ENCODE measurements at places on chromosomes 3 and 15.

DNA sequence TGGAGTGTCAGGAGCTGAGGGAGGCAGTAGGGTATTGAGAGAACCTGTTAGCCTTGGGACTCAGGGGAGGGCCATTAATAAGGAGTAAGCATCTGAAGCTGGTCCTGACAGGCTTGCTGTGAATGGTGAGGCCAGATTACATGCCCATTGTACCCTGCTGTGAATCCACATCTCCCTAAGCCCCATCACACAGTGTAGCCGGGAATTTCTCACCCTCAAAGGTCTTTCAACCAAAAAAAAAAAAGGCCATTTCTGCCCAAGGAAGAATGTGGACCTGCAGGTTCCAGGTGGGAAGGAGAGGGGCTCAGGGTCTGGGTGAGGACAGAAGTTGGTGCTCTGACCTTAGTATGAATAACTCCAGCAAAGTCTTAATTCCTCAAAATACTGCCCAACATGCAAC is 37.2 kb downstream of the MAGEF1 start:
- H3K4me3 ChIP-seq = no peak overlapping the region
- no peaks in the 10 kb centered on the region for H3K36me3 ChIP-seq
- H3K27me3 ChIP-seq = no peaks in the 10 kb centered on the region

DNA sequence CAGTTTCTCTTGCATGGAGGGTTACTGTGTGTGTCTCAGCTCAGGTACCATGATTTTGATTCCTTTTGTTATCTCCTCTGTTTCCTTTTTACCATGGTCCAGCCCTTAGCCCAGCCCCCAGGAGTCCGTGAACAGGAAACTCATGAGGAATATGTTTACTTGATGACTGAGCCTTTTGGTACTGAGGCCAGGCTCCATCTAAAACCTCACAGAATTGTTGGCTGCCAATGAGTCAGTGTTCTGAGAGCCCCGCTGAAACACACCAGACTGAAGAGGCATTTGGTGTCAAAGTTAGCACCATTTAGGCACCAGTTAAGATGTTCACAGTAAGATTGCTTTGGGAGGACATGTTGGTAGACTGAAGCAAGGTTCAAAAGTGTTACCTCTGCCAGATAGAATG is 80.9 kb downstream of the DGKG start:
- no peak overlapping the region for H3K4me3 ChIP-seq
- H3K27me3 ChIP-seq = no peaks in the 10 kb centered on the region
- H3K36me3 ChIP-seq = no peaks in the 10 kb centered on the region
- ATAC-seq = peak; percentile 36
- H3K27ac ChIP-seq = peak overlapping the region; percentile 67

GRCh38 chr3:58386626-58387365 is 46.8 kb downstream of the PDHB start:
- H3K27me3 ChIP-seq = no peaks in the 10 kb centered on the region
- H3K27ac ChIP-seq = peak overlapping the region; percentile 70
- peaks cover 15% of the 10 kb centered on the region for H3K36me3 ChIP-seq
- peak; percentile 65 for ATAC-seq
- no peak overlapping the region for H3K4me3 ChIP-seq
- H3K4me1 ChIP-seq = peaks cover 11% of the 10 kb centered on the region

- peaks cover 15% of the 10 kb centered on the region for H3K27me3 ChIP-seq
- no peak overlapping the region for H3K27ac ChIP-seq
- no peaks in the 10 kb centered on the region for H3K4me1 ChIP-seq
- H3K36me3 ChIP-seq = no peaks in the 10 kb centered on the region
Observed at GRCh38 chr3:196012481-196012880, 69.4 kb downstream of the TFRC start.

DNA sequence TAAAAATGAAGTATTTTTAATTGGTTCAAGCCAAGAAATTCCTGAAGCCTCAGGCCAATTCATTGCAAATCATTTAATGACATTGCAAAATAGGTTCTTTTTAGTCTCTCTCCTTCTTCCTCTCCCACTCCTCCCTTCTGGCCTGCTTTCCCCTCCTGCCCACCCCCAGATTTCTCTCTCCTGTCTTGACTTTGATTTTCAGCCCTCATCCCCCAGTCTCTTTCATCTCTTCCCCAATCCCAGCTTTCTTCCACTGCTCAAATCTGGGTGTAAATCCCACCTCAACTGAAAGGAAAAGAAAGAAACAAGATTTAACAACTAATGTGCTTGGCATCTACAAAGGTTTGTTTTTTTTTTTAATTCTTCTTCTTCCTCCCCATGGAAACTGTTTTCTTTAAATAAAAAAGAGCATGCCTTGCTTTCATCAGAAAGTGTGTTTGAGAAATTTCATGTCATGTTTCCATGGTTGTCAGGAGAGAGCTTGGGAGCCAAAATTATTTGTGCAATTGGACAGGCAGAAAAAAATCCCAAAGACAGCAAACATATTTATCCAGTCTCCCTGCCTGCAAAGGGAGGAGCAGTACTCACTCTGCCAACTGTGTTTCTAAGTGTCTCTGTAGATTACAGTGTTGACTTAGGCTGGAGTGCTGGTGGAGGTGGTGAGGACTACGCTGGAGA is 50.4 kb downstream of the BOC start:
- no peak overlapping the region for H3K4me3 ChIP-seq
- peaks cover 16% of the 10 kb centered on the region for H3K36me3 ChIP-seq
- H3K27me3 ChIP-seq = no peaks in the 10 kb centered on the region
- ATAC-seq = peak; percentile 65
- H3K27ac ChIP-seq = peak overlapping the region; percentile 72

DNA sequence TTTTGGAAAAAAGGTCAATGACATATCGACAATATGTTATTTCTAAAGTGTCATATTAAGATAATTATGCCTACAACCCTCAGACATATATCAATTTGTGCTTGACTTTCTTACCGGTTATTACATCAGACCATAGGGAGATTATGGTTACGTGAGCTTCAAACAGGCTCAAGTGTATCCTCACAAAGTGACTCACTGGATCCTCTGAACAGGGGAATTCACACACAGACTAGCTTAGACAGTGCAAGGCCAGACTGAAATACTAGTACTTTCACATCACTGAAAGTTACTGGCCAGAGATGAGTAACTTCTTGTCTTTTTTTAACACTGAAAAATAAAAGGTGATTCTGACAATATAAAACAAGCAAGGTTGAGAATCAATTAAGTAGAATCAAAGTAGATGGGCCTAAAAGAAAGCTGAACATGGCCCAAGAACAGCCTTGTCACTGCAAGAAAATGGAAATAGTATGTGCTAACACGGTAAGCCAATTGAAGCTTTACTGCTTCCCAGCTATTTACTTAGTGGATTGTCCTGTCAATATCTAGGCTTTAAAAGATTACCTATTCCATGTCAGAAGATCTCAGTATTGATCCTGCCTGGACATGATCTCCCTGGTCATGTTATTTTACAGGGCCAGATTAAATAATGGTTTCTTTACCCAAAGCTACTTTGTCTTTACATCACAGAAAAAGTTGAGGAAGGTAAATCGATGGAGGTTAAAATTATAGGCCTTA is 848.6 kb downstream of the ROBO1 start:
- H3K4me3 ChIP-seq = no peak overlapping the region
- peaks cover 3% of the 10 kb centered on the region for H3K4me1 ChIP-seq
- no peak overlapping the region for H3K27ac ChIP-seq
- H3K27me3 ChIP-seq = no peaks in the 10 kb centered on the region
- ATAC-seq = no peak

GRCh38 chr3:184440151-184440550 is 60.3 kb downstream of the CHRD start:
- H3K4me3 ChIP-seq = no peak overlapping the region
- no peaks in the 10 kb centered on the region for H3K36me3 ChIP-seq
- H3K4me1 ChIP-seq = no peaks in the 10 kb centered on the region
- no peak overlapping the region for H3K27ac ChIP-seq

DNA sequence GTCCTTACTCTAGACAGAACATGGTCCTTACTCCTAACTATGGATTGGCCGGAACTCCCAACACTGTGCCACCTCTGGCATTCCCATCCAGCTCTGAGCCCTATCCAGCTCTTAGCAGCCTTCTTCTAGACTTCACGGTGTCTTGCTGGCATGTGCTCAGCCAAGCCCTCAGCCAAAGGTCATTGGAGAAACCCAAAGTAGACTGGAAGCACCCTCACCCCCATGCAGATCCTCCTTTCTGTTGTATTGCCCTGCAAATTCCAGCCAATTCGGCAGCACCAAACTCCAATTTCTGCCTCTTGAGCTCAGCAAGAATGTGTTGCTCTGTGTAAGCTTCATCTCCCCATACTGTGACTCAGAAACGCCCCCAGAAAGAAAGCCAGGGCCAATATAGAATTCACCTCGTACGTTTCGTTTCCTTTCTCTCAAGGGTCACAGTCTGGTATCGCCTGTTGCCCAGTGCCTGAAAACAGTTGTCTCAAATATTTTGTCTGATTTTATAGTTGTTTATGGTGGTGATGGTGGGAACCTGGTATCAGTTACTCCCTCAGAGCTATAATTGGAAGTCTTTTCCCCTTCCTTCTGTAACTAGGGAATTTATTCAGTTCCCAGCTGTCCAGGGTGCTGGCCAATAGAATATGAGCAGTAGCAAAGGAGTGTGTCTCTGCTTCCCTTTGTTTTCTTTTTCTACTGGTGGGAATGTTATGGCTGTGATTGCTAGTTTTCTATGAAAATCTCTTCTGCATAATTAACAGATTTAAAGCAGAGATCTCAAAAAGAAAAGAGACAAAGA is 28.4 kb upstream of the EPHB3 start:
- H3K27me3 ChIP-seq = peaks cover 89% of the 10 kb centered on the region
- H3K36me3 ChIP-seq = no peaks in the 10 kb centered on the region
- no peak overlapping the region for H3K27ac ChIP-seq
- ATAC-seq = no peak
- no peaks in the 10 kb centered on the region for H3K4me1 ChIP-seq

DNA sequence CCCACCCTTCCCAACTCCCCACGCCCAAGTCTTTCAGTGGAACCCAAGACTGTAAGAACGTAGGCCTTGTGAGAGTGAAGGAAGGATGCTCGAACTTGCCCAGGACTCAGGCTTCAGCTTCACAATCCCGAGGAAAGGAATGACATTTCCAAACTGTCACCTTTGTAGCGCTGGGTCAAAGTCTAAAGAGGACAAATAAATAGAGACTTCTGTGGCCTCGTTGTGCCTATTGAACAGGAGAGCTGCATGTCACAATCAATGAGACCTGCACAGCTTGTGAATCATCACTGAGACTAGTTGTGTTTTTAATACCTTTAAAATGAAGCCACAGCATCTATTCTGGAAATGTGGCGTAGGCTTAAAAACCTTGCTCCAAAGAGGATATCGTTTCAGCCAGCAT is 222.8 kb upstream of the ST8SIA2 start:
- no peaks in the 10 kb centered on the region for H3K36me3 ChIP-seq
- no peak overlapping the region for H3K4me3 ChIP-seq
- ATAC-seq = no peak
- no peaks in the 10 kb centered on the region for H3K4me1 ChIP-seq

- H3K4me3 ChIP-seq = no peak overlapping the region
- peaks cover under 1% of the 10 kb centered on the region for H3K4me1 ChIP-seq
- H3K36me3 ChIP-seq = no peaks in the 10 kb centered on the region
- no peaks in the 10 kb centered on the region for H3K27me3 ChIP-seq
Observed at GRCh38 chr3:15926871-15927270, 129.1 kb upstream of the ANKRD28 start.

- no peak overlapping the region for H3K4me3 ChIP-seq
- ATAC-seq = peak; percentile 79
- H3K27ac ChIP-seq = peak overlapping the region; percentile 77
- peaks cover 99% of the 10 kb centered on the region for H3K4me1 ChIP-seq
Observed at GRCh38 chr3:125043599-125044151, 12.1 kb downstream of the HEG1 start.

GRCh38 chr15:62124973-62125303 is 40.1 kb downstream of the C2CD4B start:
- no peak for ATAC-seq
- no peak overlapping the region for H3K4me3 ChIP-seq
- no peaks in the 10 kb centered on the region for H3K4me1 ChIP-seq
